ENCODE measurements at places on chromosomes 1 and 21. TPM values are rescaled to one million over a fixed set of nuclear protein-coding genes. Genes with fewer than 3 reads are reported as not detected.

DNA sequence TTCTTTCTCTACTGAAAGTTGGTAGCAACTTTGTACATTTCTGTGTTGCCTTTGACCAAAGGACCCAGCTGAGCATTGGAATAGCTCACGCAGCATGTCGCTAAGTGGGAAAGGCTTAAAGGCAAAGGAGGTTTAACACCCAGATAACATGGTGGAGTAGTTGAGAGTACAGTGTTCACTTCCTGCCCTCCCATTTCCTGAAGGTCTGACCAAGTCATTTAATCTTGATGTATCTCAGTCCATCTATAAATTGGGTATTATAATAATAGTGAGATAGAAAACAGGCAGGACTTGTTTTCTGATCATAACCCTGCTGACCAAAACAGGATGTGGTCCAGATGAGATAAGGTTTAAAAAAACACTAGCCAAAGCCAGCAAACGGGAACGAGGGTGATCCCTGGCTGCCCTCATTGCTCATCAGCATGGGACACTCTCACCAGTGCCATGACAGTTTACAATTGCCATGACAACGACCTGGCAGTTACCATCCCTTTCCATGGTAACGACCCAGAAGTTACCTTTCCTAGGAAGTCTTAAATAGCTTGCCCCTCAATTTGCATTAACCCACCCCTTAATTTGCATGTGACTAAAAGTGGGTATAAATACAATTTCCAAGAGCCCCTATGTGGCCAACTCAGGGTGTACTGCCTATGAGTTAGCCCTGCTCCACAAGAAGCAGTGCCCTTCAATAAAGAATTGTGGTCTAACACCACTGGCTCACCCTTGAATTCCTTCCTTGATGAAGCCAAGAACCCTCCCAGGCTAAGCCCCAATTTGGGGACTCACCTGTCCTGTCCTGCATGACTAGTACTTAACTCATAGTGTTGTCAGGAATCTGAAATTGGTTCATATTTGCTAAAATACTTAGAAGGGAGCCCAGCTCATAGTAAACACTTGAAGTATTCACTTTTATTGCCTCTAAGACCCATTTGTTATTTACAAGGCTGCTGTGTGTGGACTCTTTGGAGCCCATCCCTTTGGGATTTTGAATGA lies 28.4 kb upstream of the FHAD1 start:
- no peak for DNase-seq

DNA sequence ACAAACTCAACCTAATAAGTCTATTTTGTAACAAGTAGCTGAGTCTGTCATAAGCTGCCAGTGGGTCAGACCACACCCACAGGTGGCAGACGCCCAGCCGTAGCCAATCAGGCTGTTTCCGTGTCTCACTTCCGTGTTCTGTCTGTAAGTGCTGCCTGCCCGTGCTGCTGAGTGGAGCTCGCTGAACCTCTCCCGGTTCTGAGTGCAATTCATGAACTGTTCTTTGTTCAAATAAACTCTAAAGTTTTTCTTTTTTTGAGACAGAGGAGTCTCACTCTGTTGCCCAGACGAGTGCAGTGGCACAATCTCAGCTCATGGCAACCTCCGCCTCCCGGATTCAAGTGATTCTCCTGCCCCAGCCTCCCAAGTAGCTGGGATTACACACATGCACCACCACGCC lies 25.1 kb downstream of the POFUT2 start:
- no peak for DNase-seq

DNA sequence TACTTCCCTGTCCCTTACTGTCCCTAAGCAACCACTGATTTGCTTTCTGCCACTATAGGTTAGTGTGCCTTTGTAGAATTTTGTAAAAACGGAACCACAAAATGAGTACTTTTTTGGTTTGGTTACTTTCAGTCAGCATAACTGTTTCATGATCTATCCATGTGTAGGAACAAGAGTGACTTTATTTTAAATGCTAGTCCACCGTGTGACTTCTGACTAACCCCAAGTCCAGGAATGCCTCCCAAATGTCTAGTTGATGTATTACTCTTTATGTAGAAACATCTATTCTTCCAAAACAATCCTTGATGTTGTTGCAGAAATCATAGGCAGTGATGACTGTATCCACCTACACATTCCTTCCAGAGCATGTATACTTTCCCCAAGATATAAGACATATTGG lies 21.3 kb downstream of the ATPAF1 start:
- DNase-seq: no peak

Gene ITGB2
- 19.3 TPM for total RNA-seq

Gene MASP2
- not detected for total RNA-seq

Gene DCDC2B
- total RNA-seq: not detected

Gene KCNJ9
- total RNA-seq: not detected

Gene KIRREL1
- total RNA-seq: 17.3 TPM
